ENCODE measurements at places on chromosomes 2 and 18.

- DNase-seq: no peak
Observed at GRCh38 chr2:201931951-201932350, 101.7 kb upstream of the FZD7 start.

DNA sequence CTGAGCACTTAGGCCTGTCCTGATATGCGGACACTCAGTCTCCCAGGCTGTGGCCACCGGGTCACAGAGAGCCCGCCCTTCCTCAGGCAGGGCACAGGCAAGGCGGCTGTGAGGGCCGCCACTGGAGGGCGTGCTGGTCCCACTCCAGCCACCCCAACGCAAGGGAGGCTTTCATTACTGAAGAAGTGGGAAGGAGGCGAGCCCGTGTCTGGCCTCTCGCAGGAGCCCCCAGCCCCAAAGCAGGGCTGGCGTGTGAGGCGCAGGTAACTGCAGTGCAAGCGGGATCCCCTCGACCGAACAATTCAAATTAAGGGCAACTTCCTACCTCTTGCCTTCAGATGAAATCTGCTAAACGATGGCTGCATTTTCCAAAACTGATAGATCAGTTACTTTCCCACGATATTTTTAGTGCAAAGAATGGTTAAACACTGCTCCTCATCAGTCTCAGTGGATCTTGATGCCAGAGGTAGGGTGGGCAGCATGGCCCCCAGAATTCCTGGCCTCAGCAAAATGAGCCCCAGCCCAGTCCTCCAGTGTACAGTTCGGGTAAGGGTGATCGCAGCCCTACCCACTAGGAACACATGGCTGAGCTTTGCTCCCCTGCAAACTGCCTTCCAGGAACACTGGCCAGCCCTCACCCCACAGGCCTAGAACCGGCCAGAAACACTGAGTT is 97.2 kb downstream of the SEPTIN10 start:
- no peak for DNase-seq

- DNase-seq: no peak
Observed at GRCh38 chr2:226020176-226020575, 620.7 kb downstream of the NYAP2 start.

DNA sequence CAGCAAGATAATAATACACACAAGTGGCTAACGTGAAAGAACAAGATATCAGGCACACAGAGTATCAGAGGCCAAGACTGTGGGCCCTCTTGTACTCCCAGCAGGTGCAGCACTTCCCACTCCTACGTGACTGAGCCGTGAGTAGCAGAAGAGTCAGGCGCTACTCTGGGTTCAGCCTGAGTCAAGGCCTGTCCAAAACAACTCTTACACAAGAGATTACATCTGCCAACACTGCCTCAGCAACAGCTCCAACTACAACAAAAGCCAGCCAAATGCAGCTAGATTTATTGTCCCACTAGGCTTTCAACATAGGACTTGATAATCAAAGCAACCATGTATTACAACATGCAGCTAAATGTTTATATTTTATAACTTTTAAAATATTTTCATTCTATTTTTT is 56.2 kb downstream of the ITSN2 start:
- DNase-seq: peak; percentile 6

DNA sequence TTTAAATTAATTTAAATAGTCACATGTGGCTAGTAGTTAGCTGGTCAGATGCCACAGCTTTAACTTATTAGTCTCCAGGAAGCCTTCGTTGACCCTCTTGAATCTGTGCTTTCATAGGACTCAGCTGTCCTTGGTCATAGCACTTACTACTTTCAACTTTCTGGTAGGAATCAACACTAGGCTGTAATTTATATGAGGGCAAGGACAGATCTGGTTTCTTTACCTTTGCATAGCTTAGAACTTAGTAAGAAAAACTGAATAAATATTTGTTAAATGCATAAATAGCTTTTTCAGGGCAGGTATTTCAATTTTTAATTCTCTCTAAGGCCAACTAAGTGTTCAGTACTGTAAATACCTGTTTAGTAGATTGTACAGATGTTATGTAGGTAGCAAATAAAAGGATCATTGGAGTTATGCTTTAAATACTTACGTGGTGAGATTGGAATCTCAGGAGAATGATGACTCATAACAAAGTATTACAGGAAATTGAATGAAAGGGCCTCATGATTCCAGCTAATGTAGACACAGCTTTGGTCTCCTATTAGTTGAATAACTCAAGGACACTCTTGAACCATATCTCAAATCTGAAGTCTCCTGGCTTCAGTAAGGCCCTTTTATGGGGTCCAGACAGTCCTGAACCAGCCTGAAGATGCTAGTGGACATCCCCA is 2.6 kb downstream of the CLIP4 start:
- DNase-seq: no peak

DNA sequence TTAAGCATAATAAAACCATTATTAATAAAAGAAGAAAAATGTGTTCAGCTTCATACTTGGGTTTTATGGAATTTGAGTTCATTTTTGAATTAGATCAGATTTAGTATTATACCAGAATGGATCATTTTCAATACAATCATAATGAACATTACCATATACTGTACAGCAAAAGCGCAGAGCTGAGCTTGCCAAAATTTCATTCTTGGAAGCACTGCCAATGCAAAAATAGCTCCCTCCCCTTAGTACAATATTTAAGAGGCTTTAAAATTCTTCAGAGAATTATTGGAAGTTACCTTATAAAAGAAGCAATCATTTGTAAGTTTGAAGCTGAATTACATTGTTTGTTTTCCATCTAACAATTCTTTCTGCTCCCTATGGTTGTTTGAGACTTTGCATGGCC is 938.1 kb upstream of the SLC39A10 start:
- no peak for DNase-seq

DNA sequence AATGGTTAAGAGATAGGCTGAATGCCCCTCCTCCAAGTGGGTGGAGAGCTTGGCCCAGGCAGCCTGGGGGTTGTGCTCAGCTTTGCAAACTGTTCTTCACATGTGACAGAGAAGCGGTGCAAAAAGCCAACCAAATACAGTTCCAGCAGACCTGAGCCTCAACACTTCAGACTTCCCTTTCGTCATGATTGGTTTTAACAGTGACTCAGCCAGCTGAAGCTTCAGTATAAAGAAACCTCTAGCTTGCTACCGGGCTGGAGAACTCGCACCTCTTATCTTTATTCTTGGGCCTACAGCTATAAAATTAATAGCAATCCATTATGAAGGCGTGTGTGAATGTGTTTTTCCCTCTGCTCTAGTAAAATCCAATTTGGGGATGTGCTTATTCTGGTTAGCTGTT is 20.0 kb downstream of the SETBP1 start:
- no peak for DNase-seq

- DNase-seq: no peak
Observed at GRCh38 chr2:173667014-173667413, 298.2 kb downstream of the SP3 start.

DNA sequence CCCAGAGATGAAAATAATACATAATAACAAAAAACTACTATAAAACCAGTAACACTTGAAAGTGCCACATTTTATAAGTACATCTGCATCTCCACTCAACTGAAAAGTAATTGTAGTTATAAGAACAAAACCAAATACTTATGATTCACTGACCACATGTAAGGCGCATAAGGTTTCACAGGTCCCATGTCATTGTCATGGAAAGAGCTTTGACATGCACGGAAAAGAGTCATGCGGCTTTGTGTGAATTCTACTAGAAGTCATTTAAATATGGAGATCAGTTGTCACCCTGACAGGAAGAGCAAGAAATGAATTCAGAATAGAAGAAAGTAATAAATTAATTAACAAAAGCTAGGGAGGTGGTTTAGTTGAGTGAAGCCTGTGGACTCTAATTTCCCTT is 459.1 kb downstream of the CDH2 start:
- no peak for DNase-seq
